ENCODE measurements at places on chromosomes 1 and 21.

DNA sequence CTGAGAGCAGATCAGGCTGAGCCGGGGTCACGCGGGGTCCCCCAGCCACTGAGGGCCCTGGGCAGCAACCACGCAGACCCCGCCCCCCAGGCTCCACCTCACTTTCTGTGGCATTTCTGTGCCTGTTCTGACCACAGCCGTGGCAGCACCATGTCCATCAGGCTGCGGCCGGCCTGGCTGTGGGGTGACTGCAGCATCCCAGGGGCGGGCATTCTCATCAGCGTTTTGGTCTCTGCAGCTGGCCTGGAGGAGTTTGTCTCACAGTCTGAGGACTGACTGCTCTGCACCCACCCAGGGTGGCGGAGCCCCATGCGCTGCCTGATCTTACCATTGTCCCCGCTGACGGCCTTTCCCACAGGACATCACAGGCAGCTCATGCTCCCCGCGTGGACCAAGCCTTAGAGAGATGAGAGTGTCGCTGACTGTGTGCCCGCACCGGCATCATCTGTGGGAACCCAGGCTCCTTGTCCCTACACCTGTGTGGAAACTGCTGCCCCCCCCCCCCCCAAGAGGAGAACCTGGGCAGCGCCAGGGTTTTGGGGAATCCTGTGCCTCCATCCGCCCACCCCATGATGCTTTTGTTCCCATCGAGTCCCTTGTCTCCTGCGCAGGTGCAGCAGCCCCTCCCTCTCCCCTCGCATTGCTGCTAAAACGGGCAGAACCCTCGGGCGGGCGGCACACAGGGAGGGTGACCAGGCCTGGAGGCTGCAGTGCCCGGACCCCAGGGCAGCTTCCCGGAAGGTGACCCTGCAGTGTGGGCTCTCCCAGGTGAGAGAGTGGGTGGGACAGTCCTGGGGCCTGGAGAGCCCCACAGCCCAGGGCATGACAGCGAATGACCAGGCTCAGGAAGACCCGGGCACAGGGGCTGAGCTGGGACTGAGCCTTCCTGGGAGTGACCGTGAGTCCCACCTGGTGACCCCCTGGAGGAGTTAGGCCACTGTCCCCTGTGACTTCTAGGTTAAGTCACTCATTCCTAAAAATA lies 1.8 kb downstream of the KRTAP10-1 start:
- peak; percentile 20 for DNase-seq

GRCh38 chr1:65255035-65255655 lies 54.2 kb upstream of the DNAJC6 start:
- peak; percentile 52 for DNase-seq

- no peak for DNase-seq
Measured at GRCh38 chr1:221824025-221824424, 82.1 kb upstream of the DUSP10 start.

DNA sequence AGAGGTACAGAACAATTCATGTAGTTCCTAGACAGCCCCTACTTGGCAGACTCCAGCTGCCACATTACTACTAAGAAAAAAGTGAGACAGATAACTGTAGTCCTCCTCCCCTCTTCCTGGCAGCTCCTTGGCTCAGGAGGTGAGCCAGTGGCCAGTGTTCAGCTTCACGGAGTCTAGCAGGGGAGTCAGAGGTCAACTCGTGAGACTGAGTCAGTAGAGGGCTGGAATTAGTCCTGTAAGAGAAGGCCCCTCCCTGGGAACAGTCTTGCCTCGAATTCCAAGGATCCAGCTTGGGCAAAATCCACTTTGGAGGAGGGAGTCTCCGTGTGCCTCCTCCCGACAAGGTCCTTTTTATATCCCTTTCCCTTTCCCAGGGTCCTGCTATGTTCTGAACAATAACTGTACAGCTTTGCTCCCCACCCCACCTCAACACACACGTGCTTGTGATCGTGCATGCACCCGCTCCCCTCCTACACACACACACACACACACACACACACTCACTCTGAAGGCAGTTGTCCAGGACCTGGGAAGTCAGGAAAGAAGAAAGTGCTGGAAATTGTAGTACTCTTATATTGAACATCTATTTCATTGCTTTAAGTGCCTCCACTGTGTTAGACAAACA lies 22.5 kb upstream of the SLC27A3 start:
- DNase-seq: no peak

DNA sequence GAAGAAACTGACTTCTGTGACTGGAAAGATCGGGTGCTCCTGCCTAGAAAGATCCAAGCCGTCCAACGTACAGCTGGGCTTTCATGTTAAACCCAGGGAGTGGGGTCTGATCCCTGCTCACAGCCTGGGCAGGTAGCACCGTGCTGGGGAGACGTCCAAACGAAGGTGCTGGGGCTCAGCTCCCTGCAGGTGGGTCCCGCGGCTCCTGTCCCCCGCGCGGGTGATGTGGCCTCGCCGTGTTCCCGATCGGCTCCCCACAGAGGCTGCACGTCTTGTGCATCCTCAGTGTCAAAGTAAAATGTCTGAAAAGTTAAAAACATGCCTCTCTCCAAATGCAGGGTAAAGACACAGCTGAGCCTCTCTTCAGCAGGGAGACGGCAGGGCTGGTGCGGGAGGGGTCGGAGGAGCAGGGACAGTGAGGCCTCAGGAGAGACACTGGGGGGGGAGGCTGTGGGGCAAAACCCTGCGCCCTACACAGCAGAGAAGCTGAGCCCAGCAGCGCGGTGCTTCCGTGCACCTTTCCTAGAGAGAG lies 40.1 kb upstream of the COL6A2 start:
- peak; percentile 20 for DNase-seq

GRCh38 chr1:99594205-99594604 lies 51.7 kb upstream of the PALMD start:
- DNase-seq: no peak

- DNase-seq: no peak
Measured at GRCh38 chr1:51351907-51352306, 21.5 kb upstream of the TTC39A start.

DNA sequence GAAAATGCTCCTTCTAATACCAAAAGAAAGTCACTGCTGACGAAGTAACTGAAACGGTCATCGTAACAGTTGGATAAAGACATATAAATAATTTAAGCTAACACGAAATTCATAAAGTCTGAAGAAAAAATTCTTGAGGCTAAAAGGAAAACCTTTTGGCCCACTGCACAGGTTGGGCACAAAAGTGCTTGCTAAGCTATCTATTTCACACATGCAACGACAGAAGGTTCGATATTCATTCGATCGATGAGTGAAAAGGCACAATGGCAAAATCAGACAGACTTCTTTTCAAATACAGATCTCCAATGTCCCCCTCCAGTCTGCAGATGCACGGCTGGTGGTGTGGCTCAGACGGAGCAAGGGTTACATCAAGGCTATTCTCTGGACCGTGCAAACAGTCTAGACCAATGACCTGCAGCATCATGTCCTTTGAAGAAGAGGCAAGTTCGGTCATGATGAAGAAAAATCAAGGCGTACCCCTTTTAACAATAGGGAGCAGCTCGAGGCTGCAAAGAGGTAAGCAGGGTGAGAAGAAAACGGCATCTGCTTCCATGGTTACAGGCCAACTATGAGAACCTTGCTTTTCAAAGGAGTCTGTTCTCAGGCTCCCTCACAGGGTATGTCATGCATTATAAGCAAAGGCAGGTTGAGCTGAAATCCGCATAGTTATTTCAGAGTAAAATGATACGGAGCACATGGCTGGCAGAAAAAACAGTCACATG lies 579.6 kb downstream of the USP25 start:
- DNase-seq: no peak

GRCh38 chr1:56578138-56578962 lies 1.0 kb downstream of the PLPP3 start:
- DNase-seq: peak; percentile 80

GRCh38 chr1:37169743-37170275 lies 135.5 kb upstream of the GRIK3 start:
- DNase-seq: no peak

- DNase-seq: no peak
Measured at GRCh38 chr1:242128951-242129502, 130.1 kb upstream of the MAP1LC3C start.

All from right forelimb (tissue), 1 donor.